SK-N-SH (cell line): ENCODE measurements at places on chromosomes 13 and 19.

DNA sequence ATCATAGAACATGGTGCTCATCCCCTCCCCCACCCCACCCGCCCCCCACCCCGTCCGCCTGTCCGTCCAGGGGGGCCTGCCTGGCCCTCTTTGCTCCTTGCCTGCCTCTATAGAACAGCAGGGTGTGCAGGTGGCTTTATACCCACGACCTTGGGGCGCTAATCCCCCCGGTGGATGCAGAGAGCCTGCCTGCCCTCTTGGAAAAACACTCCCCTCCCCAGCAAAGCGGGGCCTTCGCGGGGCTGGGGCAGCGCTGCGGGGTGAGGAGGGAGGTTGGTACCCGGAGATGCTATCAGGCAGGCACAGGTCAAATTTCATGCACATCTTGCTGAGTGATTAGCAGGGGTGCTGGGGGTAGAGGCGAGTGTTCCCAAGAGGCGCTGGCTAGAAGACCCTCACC lies 21.9 kb downstream of the RFX1 start:
- DNase-seq, result peak; percentile 42

- peak; percentile 56 for DNase-seq
These were observed 16.8 kb downstream of the CEBPG start for GRCh38 chr19:33390101-33390907.

DNA sequence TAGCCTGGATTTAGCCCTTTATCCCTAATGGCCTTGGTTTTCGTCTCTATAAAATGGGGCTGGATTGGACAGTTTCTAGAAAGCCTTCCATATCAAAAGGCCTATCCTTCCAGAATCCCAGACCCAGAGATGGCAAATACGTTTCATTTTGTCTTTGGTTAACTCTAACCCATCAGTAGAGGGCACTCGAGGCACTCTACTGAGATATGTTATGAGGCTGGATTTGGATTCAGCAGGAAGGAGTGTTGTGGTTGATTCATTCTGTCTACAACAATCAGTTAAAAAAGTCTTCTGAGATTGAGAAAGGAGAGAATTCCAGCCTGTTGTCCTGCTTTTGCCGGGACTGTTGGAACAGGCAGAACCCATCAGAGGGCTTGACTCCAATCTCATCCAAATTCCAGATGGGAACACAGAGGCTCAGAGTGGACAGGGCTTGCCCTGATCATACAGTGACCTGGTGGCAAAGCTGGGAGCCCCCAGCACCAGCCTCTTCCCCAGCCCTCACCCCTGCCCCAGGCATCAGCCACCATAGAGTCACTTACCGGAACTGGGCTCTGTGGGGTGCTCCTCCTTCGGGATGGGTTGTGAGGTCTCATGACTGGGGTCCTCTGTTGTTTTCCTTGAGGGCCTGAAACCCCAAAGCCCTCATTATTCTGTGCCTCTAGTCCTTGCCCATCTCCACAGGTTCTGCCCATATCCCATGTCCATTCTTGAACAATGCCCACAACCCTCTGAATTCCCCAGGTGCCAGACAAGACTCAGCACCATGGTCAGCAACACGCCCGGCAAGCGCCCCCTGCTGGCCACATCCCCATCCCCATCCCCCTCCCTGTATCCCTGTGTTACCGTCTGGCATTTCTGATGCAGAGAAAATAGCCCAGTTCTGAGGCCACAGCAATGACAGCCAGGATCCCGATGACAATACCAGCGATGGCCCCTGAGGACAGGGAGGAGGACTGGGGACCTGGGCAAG lies 12.3 kb upstream of the ZNF180 start:
- peak; percentile 61 for DNase-seq

DNA sequence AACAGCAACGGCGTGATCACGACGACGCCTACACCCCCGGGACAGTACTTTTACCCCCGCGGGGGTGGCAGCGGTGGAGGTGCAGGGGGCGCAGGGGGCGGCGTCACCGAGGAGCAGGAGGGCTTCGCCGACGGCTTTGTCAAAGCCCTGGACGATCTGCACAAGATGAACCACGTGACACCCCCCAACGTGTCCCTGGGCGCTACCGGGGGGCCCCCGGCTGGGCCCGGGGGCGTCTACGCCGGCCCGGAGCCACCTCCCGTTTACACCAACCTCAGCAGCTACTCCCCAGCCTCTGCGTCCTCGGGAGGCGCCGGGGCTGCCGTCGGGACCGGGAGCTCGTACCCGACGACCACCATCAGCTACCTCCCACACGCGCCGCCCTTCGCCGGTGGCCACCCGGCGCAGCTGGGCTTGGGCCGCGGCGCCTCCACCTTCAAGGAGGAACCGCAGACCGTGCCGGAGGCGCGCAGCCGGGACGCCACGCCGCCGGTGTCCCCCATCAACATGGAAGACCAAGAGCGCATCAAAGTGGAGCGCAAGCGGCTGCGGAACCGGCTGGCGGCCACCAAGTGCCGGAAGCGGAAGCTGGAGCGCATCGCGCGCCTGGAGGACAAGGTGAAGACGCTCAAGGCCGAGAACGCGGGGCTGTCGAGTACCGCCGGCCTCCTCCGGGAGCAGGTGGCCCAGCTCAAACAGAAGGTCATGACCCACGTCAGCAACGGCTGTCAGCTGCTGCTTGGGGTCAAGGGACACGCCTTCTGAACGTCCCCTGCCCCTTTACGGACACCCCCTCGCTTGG lies 966 bp downstream of the JUNB start:
- DNase-seq, result peak; percentile 41

GRCh38 chr13:111372651-111373425 lies 52.4 kb downstream of the TEX29 start:
- DNase-seq, result no peak

- DNase-seq, result no peak
These were observed 2.0 kb upstream of the EBPL start for GRCh38 chr13:49693191-49693733.

- peak; percentile 70 for DNase-seq
These were observed 24.6 kb downstream of the MPHOSPH8 start for GRCh38 chr13:19657872-19658591.

DNA sequence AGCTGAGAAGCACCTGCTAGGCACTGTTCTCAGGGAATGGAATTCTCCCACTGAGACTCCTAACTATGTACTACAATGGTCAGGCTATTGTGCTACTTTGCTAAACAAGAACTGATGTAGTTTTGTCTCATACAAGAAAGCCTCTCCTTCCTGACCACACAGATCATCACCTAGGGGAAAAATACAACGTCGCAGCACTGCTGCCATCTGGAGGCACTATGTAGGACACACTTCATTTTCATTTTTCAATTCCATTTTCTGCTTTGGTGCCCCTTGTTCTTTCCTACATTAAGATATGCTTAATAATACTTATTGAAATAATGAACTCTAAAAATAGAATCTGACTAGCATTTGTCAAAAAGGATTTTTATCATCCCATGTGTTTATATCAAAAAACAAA lies 21.1 kb downstream of the PROSER1 start:
- peak; percentile 51 for DNase-seq

DNA sequence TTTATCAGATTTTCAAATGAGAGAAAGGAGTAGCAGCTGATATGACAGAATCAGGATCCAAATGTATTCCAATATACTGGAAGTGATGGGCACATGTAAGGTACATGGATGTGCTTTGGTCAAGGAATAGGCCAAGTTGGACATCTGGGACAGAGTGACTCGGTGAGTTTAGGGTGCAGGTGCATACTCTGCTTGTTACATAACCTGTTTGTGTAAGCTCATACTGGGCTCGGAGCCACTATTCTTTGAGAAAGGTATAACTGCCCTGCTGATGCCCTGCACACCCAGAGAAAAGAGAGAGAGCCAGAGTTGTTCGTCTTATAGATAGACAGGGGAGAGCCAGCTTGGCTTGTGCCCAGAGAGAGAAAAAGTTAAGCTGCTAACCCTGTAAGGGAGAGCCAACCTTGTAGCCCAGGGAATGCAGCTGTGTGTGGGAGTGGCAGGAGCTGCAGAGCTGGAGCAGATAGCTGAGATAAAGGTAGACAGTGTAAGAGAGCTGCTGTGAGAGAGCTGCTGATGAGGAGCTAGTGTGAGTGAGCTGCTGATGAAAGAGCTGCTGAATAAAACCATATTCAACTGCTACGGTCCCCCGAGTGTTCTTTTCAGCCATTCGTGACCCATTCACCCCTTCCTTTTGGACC lies 40.7 kb upstream of the N4BP2L1 start:
- DNase-seq, result no peak

GRCh38 chr13:28355822-28356371 lies 139.0 kb downstream of the FLT1 start:
- DNase-seq, result no peak

DNA sequence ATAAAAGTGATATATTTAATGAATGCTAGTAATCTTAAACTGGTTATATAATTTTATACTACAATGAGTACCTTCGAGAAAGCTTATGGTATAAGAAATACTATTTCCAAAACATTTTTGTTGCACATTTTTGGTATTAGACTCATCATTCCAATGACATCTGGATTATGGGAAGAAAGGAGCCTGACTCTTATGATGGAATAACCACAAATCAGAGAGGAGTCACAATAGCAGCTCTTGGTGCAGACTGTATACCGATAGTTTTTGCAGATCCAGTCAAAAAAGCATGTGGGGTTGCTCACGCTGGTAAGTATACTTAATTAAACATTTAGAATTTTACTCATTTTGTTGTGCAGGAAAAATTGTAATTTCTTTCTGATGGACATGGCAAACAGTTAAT lies 3.9 kb downstream of the LACC1 start:
- no peak for DNase-seq

DNA sequence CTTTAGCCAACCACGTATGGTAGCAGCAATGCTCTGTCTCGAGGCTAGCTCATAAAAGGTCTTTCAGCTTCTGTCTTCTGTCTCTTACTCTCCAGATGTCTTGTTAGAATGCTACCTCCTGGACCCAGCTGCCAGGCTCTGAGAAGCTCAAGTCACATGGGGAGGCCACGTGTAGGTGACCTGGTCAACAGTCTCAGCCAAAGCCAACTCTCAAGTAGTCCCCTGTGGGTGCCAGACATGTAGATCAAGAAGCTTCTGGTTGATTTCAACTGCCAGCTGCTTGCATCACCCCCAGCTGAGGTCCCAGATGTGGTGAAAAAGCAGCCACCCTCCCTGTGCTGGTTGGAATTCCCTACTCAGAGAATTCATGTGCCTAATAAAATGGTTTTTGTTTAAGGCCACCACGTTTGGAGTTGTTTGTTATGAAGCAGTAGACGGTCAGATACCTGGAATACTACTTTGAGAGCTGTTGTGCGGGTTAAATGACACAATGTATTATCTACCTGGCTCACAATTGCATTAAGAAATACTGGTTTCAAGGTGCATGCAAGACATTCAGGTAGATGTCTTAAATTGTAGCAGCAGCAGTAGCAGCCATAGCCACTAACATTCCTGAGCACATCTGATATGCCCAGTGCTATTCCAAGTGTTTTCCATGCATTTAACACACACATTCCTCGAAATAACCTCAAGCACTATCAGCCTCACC lies 131.0 kb upstream of the RFC3 start:
- DNase-seq, result no peak

- DNase-seq, result peak; percentile 32
These were observed 1.1 kb downstream of the PTGER1 start for GRCh38 chr19:14473978-14474578.

GRCh38 chr19:3142292-3142670 lies 6.4 kb downstream of the GNA15 start:
- DNase-seq, result no peak

DNA sequence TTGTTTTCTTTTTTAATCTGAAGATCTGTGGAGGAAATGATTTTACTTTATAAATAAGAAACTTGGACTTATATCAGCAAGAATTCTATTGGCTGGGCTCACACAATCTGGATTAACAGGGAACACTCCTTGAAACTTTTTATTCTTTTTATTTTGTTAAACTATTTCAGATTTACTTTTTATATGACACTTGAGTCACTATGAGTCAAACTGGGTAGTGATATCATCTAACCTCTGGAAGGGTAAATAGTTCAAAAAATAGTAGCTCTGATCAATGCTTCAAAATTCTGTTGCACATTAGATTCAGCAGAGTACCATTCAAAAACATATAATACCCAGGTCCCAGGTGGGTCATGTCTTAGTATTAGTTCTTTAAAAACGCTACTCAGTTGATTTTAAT lies 55.1 kb upstream of the NBEA start:
- DNase-seq, result no peak

DNA sequence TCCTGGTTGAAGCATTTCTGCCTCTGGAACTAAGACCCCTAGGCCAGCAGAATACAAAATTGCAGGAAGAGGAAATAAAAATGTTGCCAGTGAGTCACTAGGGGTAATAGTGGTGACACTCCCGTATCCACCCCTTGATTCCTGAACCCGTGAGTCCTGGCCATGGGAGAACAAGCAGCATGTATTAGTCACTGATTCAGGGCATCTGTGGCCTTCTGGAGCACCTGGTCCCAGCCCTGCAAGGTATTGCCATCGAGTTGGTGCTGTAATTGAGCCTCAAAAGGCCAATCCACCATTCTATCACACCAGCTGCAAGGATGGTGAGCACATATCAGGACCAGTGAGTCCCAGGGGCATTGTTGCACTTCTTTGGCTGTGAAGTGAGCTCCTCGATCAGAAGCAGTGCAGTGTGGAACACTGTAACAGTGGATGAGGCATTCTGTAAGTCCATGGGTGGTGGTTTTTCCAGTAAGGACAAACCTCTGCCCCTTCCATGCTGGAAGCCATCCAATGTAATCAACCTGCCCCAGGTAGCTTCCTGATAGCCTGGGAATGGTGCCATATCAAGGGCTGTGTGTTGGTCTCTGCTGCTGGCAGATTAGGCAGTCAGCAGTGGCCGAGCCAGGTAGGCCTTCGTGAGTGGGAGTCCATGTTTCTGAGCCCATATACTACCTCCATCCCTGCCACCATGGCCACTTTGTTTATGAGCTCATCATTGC lies 39.6 kb downstream of the C1QTNF9 start:
- no peak for DNase-seq

DNA sequence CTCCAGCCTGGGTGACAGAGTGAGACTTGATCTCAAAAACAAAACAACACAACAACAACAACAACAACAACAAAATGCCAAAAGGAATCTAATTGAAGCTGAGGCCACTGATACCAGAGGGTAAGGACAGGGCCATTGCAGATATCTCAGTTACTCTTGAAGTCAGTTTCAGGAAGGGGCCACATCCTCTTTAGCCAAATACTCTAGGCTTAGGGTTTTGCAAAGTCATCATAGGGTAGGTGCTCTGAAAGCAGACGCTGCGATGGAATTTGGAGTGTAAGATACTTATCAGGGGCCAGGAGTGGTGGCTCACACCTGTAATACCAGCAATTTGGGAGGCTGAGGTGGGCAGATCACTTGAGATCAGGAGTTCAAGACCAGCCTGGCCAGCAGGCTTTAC lies 46.6 kb upstream of the UBAC2 start:
- no peak for DNase-seq
